ENCODE measurements at places on chromosomes 2 and 18. TPM values are rescaled to one million over a fixed set of nuclear protein-coding genes. Genes with fewer than 3 reads are reported as not detected.
A peak's percentile ranks its signal among the peaks of the same experiment; 100 is the strongest.

ALPP gene
- total RNA-seq, result 11.5 TPM

VWA3B gene
- 25.3 TPM for total RNA-seq

GRCh38 chr2:128315829-128316776 lies 2.6 kb downstream of the HS6ST1 start:
- no peaks in the 10 kb centered on the region for H3K27me3 ChIP-seq
- no peaks in the 10 kb centered on the region for H3K36me3 ChIP-seq
- no peak overlapping the region for H3K27ac ChIP-seq
- DNase-seq, result peak; percentile 20

ALLC gene
- total RNA-seq, result not detected

GRCh38 chr2:82819951-82820350 lies 1639.1 kb downstream of the SUCLG1 start:
- H3K4me3 ChIP-seq, result no peak overlapping the region
- H3K36me3 ChIP-seq, result no peaks in the 10 kb centered on the region
- H3K27ac ChIP-seq, result no peak overlapping the region
- no peaks in the 10 kb centered on the region for H3K4me1 ChIP-seq
- DNase-seq, result no peak
- no peaks in the 10 kb centered on the region for H3K27me3 ChIP-seq

DNA sequence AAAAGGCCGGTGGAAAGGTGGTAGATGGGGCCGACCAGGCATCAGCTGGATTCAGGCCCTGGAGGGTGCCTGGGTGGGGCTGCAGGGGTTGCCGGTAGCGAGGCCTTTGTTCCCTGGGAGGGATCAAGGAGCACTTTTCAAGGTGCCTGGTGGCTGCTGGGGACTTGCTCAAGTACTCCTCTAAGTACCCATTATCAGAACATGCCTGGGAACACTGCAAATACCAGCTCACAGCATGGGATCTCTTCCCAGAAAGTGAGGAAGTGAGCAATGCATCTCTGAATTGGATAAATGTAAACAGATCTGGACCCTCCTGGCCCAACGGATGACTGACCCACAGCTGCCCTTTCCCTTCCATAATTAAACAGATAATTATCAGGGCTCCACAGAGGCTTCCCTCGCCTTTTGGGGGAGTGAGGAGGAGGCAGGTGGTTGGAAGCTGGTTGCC lies 210.5 kb downstream of the SH3RF3 start:
- peaks cover 21% of the 10 kb centered on the region for H3K4me1 ChIP-seq
- no peaks in the 10 kb centered on the region for H3K36me3 ChIP-seq
- no peak overlapping the region for H3K4me3 ChIP-seq
- no peaks in the 10 kb centered on the region for H3K27me3 ChIP-seq

GRCh38 chr2:38154395-38154794 lies 78.4 kb upstream of the CYP1B1 start:
- H3K36me3 ChIP-seq, result no peaks in the 10 kb centered on the region
- peaks cover 12% of the 10 kb centered on the region for H3K4me1 ChIP-seq
- no peak overlapping the region for H3K27ac ChIP-seq
- no peaks in the 10 kb centered on the region for H3K27me3 ChIP-seq

DNA sequence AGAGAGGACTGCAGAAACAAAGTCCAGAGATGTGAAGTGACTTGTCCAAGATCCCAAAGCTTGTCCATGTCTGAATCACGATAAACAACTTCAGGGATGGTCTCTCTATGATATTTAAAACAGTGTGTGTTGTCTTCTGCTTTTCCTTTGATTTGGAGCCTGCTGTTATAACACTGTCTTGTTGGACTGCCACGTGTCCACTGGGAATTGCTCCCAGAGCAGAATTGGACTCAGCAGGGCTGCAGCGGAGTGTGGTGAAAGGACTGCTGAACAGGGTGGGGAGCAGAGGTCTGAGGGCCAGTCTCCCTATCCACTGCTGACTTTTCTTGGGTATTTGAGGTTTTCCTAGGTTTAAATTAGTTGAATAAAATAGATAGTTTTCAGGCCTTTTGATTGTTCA lies 68.3 kb downstream of the IL1R2 start:
- no peak overlapping the region for H3K4me3 ChIP-seq
- H3K36me3 ChIP-seq, result no peaks in the 10 kb centered on the region
- no peaks in the 10 kb centered on the region for H3K27me3 ChIP-seq
- DNase-seq, result no peak
- H3K27ac ChIP-seq, result no peak overlapping the region

CGREF1 gene
- total RNA-seq, result 0.79 TPM

ANKRD44 gene
- 91.1 TPM for total RNA-seq

GRCh38 chr2:190964170-190964795 lies 49.7 kb downstream of the STAT1 start:
- no peaks in the 10 kb centered on the region for H3K27me3 ChIP-seq
- H3K36me3 ChIP-seq, result peaks cover 41% of the 10 kb centered on the region
- H3K4me3 ChIP-seq, result no peak overlapping the region
- no peaks in the 10 kb centered on the region for H3K4me1 ChIP-seq
- no peak for DNase-seq

GRCh38 chr18:607930-608329 lies 11.1 kb downstream of the CLUL1 start:
- no peaks in the 10 kb centered on the region for H3K4me1 ChIP-seq
- H3K27me3 ChIP-seq, result no peaks in the 10 kb centered on the region
- no peak overlapping the region for H3K27ac ChIP-seq
- no peak overlapping the region for H3K4me3 ChIP-seq
- DNase-seq, result no peak

DNA sequence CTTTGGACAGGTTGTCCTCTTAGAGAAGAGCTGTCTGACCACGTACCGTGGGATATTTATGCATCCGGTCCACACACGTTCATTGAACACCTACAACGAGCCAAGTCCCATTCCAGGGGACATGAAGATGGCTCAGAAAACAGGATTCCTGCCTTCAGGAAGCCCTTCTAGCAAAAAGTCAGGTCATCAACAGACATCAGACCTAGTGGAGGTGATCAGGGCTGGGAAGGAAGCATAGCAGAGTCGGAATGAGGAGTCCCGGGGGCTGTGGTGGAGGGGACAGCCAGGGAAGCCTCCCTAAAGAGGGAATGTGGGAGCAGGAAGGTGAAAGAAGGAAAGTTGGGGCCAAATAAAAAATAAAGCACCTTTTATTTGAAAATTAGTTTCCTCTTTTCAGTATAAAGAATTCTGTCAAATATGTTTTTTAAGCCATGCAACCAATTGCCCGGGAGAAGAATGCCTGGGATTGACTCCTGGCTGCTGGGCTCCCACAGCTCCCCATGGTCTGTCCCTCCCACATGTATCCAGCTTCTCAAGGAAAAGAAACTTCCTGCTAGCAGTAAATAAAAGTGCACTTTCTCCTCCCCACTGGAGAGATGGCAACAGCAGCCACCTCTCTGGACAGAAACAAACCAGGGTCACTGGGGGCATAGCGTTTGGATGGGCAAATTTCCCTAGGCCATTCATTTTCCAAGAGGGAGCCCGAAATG lies 144.8 kb downstream of the SMAD7 start:
- H3K4me3 ChIP-seq, result no peak overlapping the region
- no peak for DNase-seq
- H3K36me3 ChIP-seq, result no peaks in the 10 kb centered on the region
- peak overlapping the region; percentile 48 for H3K27ac ChIP-seq
- H3K27me3 ChIP-seq, result no peaks in the 10 kb centered on the region

MC4R gene
- total RNA-seq, result not detected

GRCh38 chr2:120642646-120643045 lies 93.0 kb upstream of the GLI2 start:
- no peaks in the 10 kb centered on the region for H3K4me1 ChIP-seq
- H3K27ac ChIP-seq, result no peak overlapping the region
- no peak overlapping the region for H3K4me3 ChIP-seq
- H3K27me3 ChIP-seq, result no peaks in the 10 kb centered on the region
- no peak for DNase-seq
- no peaks in the 10 kb centered on the region for H3K36me3 ChIP-seq
